ENCODE measurements at places on chromosomes 11 and 22. TPM values are rescaled to one million over a fixed set of nuclear protein-coding genes. Genes with fewer than 3 reads are reported as not detected.

The RPS6KA4 gene
- total RNA-seq, result 28.9 TPM

The ARHGAP42 gene
- total RNA-seq, result 15.9 TPM

The MRGPRF gene
- 3.0 TPM for total RNA-seq

The LIF gene
- total RNA-seq, result 9.5 TPM

The ST14 gene
- 604 TPM for total RNA-seq

The GRAMD1B gene
- 1.7 TPM for total RNA-seq

The TECTA gene
- 0.20 TPM for total RNA-seq

The LRRC4C gene
- total RNA-seq, result not detected

Measured in colonic mucosa (tissue), 4 donors.